ENCODE measurements at places on chromosomes 1 and 21. TPM values are rescaled to one million over a fixed set of nuclear protein-coding genes. Genes with fewer than 3 reads are reported as not detected.

DNA sequence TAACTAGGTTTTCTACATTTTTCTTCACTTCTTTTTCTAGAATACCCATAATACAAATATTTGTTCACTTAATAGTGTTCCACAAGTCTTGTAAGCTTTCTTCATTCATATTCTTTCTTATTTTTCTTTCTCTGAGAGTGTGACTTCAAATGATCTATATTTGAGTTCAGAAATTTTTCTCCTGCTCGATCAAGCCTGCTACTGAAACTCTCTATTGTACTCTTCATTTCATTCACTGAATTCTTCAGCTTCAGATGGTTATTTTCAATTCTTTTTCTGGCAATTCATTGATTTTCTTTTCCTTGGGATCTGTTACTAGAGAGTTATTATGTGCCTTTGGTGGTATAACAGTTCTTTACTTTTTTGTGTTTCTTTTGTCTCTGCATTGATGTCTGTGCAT is 82.5 kb upstream of the CAMK1G start:
- no peak for DNase-seq

DNA sequence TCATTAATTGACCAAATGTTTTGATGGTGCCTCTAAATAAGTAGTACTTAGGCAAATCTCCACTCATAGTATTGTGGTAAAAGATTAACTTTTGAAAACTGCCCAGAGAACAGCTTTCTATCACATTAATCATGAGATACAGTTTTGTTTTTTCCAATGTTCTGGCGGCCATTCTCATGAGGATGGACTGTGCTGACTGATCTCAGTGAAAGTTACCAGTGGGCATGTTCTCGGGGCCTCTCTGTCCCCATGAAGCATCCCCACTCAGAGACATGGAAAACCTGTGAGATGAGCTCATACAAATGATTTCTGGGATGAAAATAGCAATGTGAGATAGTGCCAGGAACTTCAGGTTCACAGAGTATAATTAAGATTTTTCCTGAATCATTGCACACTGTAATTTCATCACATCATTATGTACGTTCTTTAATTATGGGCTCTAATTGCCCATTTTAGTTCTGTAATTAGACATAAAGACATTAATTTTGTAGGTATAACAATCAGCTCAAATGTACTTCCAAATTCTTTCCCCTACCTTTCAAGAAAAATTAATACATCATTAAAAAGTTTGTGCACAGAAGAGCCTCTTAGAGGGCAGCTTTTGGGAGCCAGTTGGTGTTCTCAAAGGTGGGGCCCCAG is 40.5 kb downstream of the DDR2 start:
- no peak for DNase-seq

DNA sequence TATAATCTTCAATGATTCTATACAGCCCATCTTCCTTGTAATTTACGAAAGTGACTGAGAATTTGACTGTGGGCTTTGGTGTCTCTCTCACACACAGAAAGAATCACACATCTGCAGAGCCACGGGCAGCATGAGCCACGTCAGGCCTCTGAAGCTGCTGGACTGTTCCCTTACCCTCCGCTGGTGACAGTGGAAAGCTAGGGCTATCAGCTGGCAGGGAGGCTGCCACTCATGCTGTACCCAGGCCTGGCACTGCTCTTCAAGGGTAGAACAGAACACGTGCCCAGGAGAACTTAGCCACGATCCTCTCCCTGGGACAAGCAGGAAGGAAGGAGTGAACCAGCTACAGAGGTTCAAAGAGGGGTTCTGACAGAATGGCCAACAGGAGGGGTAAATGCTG is 90.7 kb downstream of the JAK1 start:
- no peak for DNase-seq

- peak; percentile 64 for DNase-seq
Measured at GRCh38 chr1:156920233-156921052, at the start of gene LRRC71. LRRC71 (plus strand) TSS chr1:156920632; CDS start chr1:156920804, 172 bp downstream.

The DLGAP3 gene
- polyA plus RNA-seq: 1.4 TPM

The WLS gene
- 137 TPM for polyA plus RNA-seq

The DONSON gene
- polyA plus RNA-seq: 33.9 TPM

DNA sequence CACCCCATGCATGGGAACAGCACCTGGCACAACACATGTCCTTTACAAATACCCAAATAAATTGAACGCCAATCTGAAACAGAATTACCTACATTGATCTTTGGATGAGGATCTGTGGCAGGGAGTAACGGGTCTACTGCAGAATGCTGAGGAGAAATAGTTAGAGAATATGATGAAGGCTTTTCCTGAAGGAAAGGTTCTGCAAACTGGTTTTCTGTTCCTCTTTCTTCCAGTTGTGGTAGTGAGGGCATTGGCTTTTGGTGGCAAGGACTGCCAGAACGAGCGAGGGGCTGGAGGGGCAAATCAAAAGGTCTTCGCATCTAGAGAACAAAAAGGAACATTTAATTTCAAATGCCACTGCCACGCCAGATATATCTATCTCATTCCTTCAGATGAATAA is 19.8 kb downstream of the CEP104 start:
- DNase-seq: no peak

GRCh38 chr1:26321315-26322041 is 3.7 kb downstream of the CD52 start:
- DNase-seq: peak; percentile 69

The SPRR1A gene
- polyA plus RNA-seq: not detected
